ENCODE measurements at places on chromosomes 13 and 19.

GRCh38 chr19:10891405-10892086 is 20.2 kb downstream of the CARM1 start:
- DNase-seq: peak; percentile 79

DNA sequence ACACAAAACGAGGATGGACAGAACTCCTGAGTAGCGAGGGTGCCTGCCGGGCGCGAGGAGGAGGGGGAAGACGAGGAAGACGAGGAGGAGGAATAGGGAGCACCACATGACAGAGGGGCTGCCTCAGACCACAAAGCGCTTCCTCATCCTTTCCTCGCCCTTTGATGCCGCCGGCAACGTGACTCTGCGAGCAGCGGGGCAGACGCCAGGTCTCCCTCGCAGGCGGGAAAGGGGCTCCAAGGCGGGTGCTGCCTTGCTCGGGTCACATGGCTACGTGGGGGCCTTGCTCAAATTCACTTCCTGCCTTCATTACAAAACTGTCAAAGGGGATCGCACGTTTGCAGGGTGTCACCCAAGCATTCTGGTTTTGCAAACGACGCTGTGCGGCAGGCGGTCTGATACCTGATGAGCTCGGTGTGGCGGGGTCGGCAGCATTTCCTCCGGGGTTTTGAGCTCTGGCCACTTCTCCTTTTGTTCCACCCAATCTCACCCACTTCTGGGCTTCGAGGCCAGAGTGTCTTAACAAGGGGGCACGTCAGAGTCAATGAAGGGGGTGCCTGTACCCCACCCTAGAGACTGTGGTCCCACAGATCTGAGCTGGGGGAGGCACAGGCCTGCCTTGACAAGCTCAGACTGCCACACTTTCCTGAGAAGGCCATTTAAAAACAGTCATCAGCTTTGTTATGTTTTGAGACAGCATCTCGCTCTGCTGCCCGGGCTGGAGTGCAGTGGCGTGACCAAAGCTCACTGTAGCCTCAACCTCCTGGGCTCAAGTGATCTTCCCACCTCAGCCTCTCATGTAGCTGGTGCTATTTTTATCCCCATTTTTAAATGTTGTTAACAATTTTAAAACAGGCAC is 14.9 kb downstream of the MAP2K2 start:
- no peak for DNase-seq

DNA sequence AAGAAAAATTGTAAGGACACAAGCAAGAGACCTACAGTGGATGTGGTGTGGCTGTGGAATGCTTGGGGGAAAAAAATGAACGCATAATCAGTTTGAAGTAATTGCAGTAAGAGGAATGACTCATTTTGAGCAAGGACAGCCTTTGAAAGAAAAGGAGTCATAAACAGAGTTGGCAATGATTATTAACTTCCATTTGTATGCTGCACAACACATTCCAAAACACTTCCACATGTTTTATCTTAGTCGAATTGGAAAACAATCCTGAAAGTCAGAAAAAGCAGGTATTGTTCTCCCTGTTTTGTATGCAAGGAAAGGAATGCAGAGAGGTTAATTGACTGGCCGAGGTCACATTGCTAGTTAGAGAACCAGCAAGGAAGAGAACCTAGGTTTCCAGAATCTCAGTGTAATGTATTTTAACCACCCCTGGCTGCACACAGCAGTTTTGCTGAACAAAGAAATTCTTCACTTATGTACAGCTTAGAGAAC is 630.0 kb upstream of the MIR17HG start:
- DNase-seq: no peak

DNA sequence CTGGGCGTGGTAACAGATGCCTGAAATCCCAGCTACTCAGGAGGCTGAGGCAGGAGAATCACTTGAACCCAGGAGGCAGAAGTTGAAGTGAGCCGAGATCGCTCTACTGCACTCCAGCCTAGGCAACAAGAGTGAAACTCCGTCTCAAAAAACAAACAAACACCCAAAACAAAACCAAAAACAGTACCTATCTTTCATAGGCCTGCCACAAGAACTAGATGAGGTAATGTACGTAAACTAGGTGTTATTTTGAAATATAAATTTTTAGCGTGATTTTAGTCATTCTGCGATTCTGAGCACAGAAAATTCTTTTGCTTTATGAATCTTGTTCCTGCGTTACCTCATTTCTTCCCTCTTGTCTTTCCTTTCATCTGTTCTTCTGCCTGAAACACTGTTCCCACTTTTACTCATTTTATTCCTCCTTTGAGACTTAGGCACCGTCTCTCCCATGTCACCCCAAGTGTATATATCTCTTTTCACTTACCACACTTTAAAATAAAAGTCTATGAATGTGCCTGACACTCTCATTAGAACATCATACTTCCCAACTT is 238.2 kb upstream of the HTR2A start:
- no peak for DNase-seq

DNA sequence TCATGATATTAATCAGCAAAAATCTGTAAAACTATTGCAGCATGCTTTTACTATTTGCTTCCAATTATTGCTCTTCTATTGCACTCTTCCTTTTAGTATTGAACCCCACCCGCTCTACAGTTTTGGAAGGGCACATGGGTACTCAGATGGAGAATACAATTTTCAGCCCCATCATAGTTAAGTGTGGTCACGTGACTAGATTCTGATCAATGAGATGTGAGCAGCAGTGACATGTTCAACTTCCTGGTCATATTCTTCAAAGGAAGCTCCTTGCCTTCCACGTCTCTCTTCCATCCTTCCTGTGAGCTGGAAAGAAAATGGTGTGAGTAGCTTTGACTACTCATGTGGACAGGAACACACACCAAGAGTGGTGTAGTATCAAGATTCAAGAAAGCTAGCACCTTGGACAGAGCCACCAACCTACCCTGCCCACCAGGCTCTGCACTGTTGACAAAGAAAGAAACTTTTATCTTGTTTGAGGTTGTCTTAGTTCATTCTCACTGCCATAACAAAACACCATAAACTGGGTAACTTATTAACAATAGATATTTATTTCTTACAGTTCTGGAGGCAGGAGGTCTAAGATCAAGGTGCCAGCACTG is 3.8 kb upstream of the FGF14 start:
- DNase-seq: no peak

DNA sequence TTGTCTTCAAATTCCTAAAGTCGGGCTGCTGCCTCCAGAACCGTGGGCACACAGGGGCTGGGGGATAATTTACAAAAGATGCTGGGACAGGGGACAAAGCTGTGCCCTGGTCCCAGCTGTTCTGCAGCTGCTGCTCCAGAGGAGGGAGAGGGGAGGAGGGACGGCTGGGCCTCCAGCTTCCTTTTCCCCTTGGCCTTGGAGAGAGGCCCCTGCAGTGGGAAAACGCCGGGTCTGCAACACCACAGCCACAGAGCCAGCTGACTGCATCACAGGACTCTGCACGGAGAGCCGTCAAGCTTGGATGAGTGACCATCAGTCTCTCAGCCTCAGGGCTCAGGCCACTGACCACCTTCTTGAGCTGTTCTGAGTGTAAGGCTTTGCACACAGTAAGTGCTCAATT is 6.1 kb downstream of the DOCK6 start:
- DNase-seq: peak; percentile 78

Measured in Right ventricle myocardium inferior (tissue), 1 donor.